SW 1271 (cell line): ENCODE measurements at places on chromosomes 6 and 20.

DNA sequence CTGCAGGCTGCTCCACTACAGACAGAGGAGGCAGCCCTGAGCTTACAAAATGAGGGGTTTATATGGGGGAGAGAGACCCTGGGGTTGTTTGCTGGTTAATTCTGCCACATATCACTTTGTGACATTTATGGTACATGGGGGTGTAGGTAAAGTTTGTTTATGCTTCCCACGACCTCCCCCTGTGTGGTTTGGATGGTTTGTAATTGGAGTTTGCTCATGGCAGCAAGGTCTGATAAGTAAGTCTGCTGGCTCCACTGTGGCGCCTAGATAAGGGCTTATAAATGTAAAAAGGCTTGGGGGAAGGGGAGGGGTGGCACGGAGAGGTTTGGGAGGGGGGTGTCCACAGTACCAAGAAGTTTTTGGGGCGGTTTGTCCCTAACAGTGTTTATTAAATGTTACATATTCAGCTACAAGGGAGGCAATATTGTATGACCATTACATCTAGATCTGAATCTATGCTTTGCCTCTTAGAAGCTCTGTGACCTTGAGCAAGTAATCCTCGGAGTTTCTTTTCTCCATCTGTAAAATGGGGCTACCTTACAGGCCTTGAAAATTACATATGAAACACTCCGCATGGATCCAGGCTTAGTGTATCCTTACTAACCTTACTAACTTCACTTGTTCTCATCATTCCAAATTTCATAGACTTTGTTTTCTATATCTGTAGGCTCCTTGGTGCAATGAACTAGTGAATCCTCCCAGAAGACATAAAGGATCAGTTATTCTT lies 204.8 kb upstream of the NOX3 start:
- no peak for DNase-seq

GRCh38 chr6:11295969-11296368 lies 63.5 kb upstream of the NEDD9 start:
- no peak for DNase-seq

- DNase-seq, result no peak
Measured at GRCh38 chr6:15444881-15445280, 199.0 kb downstream of the JARID2 start.

- DNase-seq, result no peak
Measured at GRCh38 chr6:32845384-32845884, 1.6 kb upstream of the PSMB8 start.

- DNase-seq, result no peak
Measured at GRCh38 chr6:105170059-105170458, 9.8 kb downstream of the POPDC3 start.

- DNase-seq, result no peak
Measured at GRCh38 chr20:17505636-17506517, 25.3 kb downstream of the BFSP1 start.

DNA sequence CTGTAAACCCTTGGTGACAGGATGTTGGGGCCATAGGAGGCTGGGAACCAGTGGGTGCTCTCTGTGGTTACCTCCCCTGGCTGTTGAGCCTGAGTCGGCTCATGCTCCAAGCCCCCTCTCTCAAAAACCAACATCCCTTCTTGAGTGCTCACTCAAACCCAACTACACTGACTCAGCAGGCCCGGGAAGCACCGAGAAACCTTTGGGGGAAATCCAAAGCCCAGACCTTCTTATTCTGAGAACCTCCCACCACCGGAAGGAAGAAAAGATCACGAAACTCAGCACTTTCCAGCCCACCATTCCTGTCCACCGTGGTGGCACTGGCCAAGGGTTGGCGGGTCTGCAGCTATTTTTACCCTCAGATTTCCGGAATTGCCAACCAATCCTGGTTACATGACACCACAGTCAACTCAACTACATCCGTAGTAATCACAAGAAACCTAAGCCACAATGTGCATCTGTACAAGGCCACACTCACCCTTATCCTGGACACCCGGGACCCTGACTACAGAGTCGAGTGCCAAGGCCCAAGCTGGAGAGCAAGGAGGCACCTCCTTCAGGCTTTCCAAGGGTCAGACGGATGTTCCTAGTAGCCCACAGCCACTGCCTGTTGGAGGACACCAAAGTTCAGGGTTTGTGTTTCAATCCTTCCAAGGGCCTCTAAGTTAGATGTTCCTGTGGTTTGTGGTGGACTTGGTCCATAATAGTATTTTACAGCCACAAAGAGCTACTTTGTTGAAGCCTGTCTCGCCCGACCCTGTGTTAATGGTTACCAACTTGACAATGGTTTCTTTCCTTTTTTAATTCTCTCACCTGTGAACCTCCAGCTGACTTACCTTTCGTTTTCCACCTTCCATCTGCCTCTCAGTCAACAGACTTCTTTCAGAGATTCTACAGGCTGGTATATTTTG lies 317.0 kb downstream of the CDC5L start:
- no peak for DNase-seq

DNA sequence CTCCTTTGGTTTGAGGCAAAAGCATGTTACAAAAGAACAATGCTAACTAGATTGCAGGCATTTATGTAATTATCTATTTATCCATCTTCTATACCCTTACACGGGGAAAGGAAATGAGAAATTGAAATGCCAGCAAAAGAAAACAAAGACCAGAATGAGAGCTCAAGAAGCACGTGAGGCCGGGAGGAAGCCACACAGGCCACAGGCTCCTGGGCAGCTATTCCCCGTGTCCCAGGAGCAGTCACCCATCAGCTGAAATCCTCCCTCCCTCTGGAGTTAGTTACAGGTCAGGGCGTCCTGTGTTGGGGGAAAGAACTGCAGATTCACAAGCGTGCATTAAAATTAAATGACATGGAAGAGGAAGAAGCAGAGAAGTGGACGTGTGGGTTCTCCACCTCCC lies 64.7 kb upstream of the RPS6KA2 start:
- no peak for DNase-seq

DNA sequence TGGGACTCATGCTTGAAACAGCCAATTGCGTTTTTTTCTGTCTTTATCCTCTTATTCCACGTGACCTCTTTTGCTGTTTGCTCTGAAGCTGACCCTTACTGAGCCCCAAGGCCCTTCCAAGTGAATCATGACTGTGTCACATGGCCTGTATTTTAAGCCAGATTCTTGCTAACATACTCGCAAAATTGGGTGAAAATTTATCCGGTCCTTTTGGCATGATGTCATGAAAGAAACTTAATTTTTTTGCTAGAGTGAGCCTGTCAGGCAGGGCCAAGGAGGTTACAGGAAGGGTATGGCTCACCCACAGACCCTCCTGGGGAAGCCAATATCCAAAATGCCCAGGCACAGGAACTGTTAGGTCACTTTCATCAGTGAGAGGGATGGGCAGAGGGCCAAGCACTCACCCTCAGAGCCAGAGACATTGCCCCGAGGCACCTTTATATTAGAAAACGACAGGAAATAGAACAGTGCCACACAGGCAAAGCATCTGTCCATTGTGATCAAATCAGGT lies 296.7 kb downstream of the CDH26 start:
- peak; percentile 15 for DNase-seq

DNA sequence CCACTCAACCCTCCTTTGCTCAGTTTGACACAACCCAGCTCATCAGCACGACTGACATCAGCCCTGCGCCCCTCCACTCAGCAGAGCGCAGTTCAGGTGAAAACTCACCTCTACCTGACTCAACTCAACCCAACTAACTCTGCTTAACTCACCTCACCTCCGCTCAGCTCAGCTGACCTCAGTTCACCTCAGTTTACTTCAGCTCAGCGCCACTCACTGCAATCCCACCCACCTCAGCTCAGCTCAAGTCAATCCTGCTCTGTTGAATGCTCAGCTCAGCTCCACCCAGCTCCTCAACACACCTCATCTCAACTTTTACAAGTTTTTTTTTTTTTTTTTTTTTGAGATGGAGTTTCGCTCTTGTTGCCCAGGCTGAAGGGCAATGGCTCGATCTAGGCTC lies 39.6 kb downstream of the CEBPB start:
- no peak for DNase-seq

DNA sequence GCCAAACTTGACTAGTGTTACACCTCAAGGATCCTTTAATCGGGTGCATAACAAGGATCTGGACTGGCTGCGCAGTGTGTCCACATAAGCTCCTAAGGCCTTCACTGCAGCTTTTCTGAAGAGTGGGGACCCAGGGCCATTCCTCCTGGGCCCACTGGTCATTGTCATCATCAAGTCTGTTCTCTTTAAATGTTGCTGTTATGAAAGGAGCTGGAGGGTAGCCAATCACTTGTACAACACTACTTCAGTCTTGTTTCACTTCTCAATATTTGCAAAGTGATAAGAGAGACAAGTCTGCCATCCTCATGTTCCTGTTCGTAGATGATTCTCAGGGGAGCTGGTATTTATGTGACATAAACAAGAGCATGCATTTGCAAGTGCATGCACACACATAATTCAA lies 149.8 kb downstream of the SYNDIG1 start:
- no peak for DNase-seq

- DNase-seq, result no peak
Measured at GRCh38 chr20:8205996-8206395, 73.9 kb downstream of the PLCB1 start.

DNA sequence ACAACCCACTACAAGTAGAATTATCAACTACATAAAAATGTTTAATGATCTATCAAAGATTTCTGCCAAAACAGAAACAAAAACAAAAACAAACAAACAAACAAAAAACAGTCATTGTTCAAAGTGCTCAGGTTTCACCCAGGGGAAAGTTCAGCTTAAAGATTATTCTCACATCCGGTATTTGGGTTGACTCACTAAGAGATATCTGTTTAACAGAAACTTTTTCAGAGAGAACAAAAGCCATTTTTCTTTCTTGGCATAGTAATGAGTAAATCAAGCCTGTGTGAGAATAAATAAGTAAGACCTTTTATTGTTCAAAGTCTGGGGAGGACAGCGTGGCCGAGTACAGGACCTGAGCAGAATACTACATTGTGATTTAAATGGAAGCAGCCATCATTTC lies 143.6 kb downstream of the RCAN2 start:
- no peak for DNase-seq

GRCh38 chr20:7389216-7389615 lies 551.0 kb downstream of the HAO1 start:
- DNase-seq, result no peak

- no peak for DNase-seq
Measured at GRCh38 chr20:37881601-37882343, 21.2 kb upstream of the VSTM2L start.

DNA sequence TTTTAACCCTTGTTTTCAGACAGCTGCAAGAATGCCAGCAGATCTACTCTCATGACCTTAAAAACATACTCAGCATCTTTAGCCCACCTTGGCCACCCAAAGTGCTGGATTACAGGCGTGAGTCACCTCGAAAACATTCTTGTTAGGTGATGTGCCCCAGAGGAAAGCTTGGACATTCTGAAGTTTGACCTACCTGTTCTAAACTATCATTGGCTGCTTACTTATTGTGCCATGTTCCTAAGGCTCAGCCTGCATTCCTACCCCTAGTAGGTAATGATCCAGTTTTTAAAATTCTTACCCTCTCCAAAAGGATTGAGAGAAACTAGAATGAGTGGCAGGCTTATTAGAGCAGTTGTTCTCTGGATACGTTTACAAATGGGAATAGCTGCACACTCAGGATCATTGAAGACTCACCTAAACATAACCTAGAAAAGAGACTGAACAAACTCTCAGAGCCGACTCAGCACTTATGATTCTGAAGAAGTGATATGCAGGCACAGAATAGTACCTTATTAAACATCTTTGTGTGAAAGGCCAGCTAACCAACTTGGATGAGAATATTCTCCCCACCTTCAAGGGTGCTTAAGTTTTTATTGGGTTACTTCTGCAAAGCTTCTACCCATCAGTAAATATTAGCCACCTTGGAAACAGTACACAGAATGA lies 362.1 kb downstream of the NRN1 start:
- DNase-seq, result no peak

DNA sequence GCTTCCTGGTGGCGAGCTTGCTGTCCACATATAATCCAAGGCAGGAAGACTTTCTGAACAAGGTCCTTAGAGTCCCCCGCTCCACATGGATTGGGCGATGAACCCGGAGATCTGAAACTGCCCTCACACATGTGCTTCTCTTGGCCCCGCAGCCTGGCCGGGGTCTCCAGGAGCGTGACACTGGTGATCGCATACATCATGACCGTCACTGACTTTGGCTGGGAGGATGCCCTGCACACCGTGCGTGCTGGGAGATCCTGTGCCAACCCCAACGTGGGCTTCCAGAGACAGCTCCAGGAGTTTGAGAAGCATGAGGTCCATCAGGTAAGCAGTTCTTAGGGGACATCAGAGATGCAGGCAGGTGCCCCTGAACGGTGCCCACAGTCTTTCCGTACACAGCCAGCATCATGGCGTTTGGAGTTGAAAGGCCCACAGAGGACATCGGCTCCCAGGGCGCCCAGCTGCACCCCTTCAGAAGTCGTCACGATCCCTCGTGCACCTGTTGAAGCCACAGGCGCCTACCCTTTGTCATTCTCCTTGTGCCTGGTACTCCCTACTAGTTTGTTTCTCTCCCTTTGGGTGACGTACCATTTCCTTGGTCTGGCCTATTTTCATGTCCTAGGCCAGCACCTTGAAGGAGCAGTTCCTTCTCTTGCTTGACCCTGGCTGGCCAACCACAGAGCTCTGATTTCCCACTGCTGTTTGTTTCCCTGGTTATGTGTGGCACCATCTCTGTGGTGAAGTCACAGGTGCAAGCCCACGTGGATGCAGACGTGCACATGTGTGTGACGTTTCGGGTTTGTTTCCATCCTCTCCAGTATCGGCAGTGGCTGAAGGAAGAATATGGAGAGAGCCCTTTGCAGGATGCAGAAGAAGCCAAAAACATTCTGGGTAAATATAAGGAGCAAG lies 43.3 kb upstream of the IRF4 start:
- no peak for DNase-seq

DNA sequence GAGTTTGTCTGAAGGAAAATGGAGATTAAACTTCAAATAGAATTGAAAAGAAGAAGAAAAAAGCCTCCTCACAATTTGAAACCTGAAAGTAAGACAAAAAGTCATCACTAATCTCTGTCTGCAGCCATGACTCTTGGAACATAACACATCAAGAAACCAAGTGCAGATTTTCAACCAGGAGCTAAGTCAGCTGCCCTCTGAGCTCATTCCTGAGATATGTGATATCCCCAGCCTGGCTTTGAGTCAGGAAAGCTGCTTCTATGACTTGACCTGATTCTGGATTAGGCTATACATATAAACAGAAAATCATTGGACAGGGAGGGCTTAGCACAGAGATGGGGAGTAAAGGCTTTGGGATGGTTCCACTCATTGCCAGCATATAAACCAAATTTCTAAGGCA lies 891.4 kb downstream of the TFAP2A start:
- DNase-seq, result peak; percentile 82

GRCh38 chr20:32472581-32473207 lies 112.4 kb downstream of the NOL4L start:
- DNase-seq, result no peak

GRCh38 chr6:87687296-87687695 lies 14.7 kb downstream of the AKIRIN2 start:
- no peak for DNase-seq

- no peak for DNase-seq
Measured at GRCh38 chr20:44001667-44002596, 87.3 kb downstream of the TOX2 start.

GRCh38 chr20:58880994-58881752 lies 28.7 kb downstream of the GNAS start:
- DNase-seq, result no peak

- no peak for DNase-seq
Measured at GRCh38 chr6:22102671-22103070, 194.2 kb downstream of the PRL start.
